ENCODE measurements at places on chromosomes 1 and 21. TPM values are rescaled to one million over a fixed set of nuclear protein-coding genes. Genes with fewer than 3 reads are reported as not detected.

DNA sequence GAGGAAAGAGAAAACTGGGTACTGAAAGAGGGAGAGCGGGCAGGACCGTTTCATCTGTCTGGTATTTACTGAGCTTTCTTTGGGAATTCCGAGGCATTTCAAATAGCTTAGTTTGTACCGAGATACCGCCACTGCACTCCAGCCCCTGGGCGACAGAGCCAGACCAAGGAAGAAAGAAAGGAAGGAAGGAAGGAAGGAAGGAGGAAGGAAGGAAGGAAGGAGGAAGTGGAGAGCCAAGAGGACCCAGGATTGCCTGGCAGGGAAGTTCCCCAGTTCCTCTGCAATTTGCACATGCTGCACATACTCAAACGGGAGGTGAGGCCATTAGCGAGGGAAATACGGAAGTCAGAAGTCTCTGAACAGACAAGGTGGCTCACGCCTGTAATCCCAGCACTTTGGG lies 961 bp upstream of the FUCA1 start:
- DNase-seq = no peak

DNA sequence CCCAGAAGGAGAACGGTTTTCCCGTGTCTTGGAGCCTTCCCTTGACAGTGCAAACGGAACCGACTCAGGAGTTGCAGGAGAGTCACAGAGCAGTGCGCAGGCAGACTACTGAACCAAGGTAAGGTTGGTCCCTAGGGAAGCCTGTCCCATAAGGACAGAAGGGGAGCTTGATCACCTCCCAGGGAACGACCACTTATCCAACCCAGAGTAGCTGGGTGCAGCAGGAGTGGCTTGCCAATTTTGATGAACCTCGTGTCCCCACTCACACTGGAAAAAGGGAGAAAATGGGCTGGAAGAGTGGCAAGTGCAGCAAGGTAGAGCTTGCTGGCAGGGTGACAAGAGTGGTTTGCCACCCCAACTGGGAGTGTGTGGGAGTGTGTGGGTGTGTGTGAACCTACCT lies 95.1 kb downstream of the LIPI start:
- no peak for DNase-seq

DNA sequence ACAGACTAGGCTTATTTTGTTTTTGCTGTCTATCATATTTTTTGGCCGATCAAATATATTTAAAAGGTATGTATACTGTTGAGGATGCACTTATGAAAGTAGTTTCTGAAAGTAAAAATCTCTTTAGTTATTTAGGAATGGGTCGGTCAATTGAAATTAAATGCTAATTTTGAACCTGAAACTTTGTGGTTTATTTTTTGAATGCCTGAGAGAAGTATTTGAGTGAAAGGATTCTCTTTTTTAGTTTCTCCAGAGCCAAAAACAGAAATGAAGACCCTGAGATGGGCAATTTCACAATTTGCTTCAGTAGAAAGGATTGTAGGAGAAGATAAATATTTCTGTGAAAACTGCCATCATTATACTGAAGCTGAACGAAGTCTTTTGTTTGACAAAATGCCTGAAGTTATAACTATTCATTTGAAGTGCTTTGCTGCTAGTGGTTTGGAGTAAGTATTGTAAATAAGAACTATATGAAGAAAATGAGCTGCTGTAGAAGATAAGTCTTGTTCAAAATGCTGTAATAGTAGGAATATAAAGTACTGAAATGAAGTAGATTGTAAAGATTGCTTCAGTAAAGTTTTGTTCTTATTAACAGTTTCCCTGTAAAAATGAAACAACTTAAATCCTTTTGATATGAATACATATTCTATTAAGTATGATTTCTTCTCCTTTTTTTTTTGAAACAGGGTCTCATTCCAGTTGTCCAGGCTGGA lies 11.5 kb downstream of the USP1 start:
- DNase-seq = no peak

TINAGL1 gene
- 0.90 TPM for total RNA-seq

DNA sequence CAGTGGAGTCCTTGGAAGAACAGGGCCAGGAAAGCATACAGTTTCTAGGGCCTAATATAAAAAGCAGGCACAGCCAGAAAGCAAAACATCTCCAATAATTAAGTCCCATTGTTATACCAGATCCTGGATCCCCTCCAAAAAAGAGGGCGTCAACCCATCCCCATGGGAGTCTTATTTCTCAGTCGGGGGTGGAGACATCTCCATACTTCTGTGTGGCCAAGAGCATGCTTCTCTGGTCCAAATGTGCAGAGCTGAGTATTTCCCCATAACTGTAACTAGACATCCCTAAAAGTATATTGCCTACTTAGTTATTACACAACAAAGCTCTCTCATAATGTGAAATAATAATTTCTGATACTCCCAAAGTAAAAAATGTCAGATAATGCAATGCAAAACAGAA lies 104.2 kb upstream of the SOX13 start:
- DNase-seq = no peak

SNX7 gene
- total RNA-seq = 55.8 TPM

DNA sequence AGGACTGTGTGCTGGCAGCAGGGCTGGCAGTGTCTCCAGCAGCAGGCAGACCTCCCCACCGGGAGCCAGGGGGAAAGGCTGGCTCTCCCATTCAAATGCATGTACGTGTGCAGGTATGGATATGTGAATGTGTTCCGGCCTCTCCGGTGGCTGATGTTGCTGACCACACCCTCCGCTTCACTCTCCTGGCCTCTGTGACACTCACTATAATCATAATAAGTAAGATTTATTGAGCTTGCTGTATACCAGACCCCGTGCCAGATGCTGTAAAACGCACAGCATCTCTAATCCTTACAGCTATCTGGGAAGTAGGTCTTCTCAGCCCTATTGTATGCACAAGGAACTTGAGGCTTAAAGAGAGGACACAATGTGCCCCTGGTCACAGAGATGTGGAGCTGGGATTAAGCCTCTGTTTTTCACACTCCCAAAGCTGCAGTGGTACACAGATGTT lies 20.5 kb upstream of the ARTN start:
- no peak for DNase-seq

PPP1R15B gene
- 19.2 TPM for total RNA-seq

DNA sequence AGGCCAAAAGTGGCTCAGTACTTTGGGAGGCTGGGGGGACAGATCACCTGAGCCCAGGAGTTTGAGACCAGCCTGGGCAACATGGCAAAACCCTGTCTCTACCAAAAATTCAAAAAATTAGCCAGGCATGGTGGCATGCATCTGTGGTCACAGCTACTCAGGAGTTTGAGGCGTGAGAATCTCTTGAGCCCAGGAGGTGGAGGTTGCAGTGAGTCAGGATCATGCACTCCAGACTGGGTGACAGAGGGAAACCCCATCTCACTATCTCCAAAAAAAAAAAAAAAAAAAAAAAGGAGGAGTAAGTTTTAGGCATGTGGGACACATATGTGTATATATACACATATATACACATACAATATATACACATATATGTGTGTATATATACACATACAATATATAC lies 165.3 kb upstream of the DPYD start:
- DNase-seq = peak; percentile 51

DNA sequence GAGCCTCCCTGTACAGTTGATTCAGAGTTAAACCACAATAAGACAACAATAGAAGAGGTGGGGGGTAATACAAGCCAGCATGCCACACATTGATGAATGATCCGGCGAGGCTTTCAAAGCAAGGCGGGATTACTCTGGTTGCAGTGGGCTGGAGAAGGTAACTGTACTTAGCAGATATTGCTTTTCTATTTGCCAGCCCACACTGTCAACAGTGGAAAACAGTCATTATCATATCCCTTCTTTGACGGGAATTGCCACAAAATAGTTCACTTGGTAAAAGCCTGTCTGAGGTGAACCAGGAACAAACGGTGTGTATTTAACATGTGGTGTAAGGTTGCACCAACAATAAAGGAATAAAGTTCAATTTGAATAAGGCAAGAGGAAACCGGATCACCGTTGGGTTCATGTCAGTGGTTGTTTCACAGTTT lies 5.8 kb upstream of the KCNJ15 start:
- no peak for DNase-seq

PDC gene
- not detected for total RNA-seq

- no peak for DNase-seq
Measured at GRCh38 chr1:182279724-182280503, 111.7 kb downstream of the GLUL start.

DNA sequence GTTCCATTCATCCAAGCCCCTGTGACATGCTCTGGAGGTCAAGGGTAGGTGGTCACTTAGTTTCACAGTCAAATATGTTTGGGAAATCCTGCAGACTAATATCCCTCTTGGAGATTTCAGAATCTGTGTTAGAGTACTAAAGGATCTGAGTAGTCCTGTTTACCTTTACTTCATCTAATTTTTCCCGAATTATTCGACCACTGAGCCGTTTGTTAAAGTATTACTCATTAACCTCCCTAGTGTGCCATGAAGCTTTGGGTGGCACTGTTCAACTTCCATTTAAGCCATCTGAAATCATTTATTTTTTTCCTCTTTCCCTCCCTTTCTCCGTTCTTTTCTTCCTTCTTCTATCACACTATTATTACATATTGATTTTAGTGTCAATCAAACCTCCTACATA lies 109.9 kb downstream of the NGF start:
- DNase-seq = no peak

DNA sequence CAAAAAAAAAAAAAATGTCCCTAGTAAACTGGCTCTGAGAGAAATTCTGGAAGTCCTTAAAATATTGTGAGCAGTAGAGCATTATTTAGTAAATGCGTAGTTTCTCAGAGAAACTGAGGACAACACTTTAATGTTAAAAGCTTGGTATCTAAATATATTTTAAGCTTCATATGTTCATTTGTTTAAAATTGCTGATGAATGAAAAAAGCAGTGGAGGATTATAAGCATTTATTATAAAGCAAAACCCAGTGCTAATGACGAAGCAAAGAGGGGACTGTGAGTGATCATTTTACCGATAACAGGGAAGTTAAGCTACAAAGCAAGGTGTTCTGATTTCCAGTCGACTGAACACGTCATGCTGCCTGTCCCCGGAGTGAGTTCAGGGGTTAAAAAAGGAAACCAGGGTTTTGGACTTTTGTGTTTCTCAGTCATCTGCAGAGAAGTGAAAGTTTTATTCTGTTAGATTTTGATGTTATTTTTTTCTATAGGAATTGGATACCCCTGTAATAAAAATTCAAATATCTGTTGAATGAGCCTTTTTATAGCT lies 64.5 kb upstream of the SCCPDH start:
- no peak for DNase-seq

DNA sequence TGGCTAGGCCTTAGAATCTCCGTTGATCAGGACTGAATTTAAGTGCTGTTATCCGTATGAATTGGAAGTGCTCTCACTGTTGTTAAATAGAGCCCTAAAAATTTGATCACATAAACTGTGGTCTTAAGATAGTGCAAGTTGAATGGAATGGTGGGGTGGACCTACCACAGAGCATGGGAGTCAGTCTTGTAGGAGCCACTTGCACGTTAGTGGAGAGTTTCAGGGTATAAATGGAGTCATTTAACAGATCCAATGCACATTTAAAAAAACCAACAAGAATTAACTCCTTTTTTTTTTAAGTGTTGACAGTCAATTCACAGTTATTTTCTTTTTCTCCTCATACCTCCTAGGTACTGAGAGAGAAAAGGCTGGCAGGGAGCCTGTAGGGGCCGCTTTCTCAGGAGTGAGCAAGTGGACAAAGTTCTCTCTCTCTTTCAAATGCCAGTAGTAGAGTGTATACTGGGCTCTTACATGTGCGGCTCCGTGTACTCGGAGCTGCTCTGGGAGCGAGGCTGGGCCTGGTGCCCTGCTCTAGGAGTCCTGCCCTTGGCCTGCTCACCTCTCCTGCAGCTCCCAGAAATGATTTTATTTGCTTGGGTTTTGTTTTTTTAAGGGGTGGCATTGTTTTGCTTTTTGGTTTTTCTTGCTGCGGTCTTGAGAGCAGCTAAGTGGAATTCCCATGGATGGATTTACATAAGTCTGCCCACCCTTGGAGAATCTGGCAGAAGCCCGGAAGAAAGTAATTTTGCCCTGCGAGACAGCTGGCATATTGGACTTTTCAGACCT lies 91.3 kb downstream of the ATP5PO start:
- no peak for DNase-seq

GRCh38 chr21:20522611-20523010 lies 475.6 kb upstream of the NCAM2 start:
- no peak for DNase-seq

GRCh38 chr1:194485432-194485831 lies 1299.0 kb upstream of the B3GALT2 start:
- no peak for DNase-seq

GRCh38 chr1:8259498-8260290 lies 58.2 kb upstream of the SLC45A1 start:
- DNase-seq = peak; percentile 77

- no peak for DNase-seq
Measured at GRCh38 chr1:27233667-27234048, 774 bp upstream of the WDTC1 start.

GRCh38 chr1:16391411-16391810 lies 24.4 kb downstream of the SZRD1 start:
- DNase-seq = no peak

DNA sequence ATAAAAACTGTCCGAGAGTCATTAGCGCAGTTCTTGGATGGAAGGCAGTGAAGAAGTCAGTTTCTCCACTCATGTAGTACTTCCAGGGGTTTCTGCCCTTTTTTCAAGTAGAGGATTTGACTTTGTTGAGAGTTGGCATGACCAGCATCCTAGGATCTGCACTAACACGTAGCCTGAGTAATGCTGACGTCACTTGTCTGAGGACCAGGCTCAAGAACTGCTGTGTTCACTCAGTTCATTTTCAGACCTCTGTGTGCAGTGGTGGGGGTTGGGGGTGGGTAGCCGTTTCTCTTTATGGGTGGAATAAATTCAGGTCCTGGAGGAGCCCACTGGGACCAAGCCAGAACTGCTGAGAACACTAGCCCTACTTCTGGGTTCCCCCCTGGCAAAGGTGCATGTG lies 53.3 kb downstream of the MRPS6 start:
- no peak for DNase-seq

BTG2 gene
- total RNA-seq = 11.2 TPM

SLC45A1 gene
- not detected for total RNA-seq

GRCh38 chr1:54980046-54980527 lies 341 bp upstream of the TMEM61 start:
- DNase-seq = no peak

- DNase-seq = no peak
Measured at GRCh38 chr1:37161171-37161570, 126.9 kb upstream of the GRIK3 start.

DNA sequence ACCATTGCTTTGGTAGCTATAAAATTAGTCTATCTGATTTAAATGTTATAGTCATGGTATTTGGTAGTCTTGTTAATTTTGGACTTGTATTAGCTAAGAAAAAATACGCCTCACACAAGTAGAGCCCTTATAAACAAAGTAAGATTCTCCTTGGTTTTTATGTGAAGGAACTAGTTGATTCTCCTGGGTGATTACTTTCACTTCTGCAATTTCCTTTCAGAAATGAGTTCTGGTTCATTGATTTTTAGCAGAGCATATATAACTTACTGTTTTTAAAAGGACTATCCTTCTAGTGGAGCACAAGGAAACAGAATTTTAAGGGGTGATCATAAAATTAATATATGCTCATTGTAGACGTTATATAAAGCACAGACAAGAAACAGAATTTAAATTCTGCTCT lies 120.1 kb downstream of the BACH1 start:
- DNase-seq = no peak

ATP6V1G3 gene
- total RNA-seq = not detected

All from H4 (cell line).